ENCODE measurements at places on chromosomes 6 and 20.

DNA sequence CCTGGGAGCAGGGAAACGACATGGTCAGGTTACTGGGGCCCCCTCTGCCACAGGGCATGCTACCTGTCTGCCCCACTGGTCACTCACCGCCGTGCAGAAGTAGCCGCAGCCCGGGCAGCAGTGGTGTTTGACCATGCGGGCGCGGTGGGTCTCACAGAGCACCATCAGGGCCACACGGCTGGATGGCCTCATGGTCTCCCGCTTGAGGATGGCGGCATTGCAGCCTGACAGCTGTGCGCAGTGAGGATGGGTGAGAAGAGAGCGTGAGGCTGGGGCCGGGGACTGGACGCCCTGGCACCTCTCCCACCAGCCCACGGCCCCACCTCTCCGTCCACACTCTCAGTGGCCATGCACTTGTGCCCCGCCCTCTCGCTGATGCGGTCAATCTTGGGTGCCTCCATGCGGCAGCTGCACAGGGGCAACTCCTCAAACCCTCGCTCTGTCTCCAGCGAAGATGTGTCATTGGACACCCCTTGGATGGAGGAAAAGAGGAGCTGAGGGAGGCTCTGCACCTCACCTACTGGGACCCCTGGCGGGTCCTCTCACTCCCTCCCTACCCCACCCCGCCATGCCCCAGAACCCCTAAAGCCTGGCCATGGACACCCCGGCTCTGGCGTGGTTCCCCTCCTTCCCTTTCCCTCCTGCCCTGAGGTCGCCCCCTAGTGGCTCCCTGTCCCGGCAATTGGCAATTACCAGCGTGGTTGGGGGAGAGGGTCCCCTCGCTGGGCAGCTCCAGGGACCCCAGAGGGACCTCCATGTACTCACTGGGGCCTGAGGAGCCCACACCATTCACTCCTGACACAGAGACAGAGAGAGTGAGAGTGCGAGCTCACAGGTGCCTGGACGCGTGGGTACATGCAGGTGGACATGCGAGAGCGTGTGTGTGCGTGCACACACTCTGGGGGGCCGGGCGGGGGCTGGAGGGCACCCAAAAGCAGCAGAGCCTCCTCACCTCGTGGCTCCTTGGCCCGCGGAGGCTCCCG, 8.9 kb downstream of the EHMT2 start:
- DNase-seq: peak; percentile 48

GRCh38 chr20:3658716-3659491, 4.3 kb downstream of the GFRA4 start:
- no peak for DNase-seq

GRCh38 chr6:131776985-131777384, 30.8 kb upstream of the ENPP1 start:
- DNase-seq: no peak

- no peak for DNase-seq
Observed at GRCh38 chr6:40695750-40696415, 108.7 kb upstream of the LRFN2 start.

GRCh38 chr20:64110411-64111068, 3.2 kb upstream of the NPBWR2 start:
- DNase-seq: peak; percentile 10

DNA sequence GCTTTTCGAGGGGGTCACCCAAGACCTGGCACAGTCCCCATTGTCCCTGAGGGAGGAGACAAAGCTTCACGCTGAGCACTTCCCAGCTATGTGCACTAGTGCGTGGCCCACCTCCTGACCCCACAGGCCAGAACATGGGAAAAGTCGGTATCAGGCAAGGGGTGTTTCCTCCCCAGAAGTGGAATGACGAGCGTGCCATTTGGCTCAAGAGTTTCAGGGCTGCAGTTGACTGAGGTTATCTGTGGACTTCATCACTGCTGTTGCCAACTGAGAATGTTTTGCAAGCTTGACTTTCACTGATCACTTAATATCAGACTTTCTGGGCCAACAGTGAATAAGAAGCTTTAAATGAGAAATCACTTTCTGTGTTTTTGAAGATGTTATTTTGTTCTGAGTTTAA, 137.0 kb upstream of the AFDN start:
- DNase-seq: no peak

DNA sequence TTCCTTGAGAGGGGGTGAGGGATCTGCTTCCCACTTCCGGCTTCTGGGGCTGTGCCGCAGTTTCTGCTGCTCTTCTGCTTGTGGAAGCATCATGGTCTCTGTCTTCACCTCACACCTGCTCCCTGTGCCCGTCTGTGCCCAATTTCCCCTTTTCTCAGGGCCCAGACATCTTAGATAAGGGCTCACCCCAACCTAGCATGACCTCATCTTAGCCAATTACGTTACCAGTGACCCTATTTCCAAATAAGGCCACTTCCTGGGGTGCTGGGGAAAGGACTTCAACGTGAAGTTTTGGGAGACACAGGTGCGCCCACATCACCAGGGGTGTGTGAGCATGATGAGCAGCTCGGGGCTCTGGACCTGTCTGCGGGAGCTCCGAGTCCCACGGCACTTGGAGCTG, 20.7 kb upstream of the RBBP8NL start:
- DNase-seq: no peak

DNA sequence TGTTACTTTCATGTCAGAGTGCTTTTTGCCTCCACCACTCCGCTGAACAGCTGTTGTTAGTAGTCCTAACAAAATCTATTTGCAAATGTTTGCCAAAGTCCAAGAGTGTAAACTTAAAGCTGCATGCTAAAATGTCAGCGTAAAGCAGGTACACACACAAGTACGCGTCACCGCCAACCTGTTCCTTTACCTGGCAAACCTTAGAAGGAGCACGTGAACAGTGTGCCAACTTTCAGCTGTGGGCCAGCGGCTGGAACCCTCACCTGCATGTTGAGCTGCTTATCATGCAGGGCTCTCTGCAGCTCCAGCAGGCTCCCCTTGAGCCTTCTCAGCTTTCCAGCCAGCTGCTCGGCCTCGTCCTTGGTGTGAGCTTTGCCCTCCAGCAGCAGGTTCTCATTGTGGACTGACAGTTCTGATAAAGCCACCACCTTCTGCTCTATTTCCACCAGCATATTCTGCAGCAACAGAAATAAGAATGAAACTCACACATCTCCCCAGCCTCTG, 359.3 kb downstream of the SYNE1 start:
- DNase-seq: no peak

GRCh38 chr6:1105833-1106400, 206.0 kb upstream of the FOXQ1 start:
- no peak for DNase-seq

GRCh38 chr6:138514860-138515540, 15.7 kb upstream of the NHSL1 start:
- peak; percentile 46 for DNase-seq

DNA sequence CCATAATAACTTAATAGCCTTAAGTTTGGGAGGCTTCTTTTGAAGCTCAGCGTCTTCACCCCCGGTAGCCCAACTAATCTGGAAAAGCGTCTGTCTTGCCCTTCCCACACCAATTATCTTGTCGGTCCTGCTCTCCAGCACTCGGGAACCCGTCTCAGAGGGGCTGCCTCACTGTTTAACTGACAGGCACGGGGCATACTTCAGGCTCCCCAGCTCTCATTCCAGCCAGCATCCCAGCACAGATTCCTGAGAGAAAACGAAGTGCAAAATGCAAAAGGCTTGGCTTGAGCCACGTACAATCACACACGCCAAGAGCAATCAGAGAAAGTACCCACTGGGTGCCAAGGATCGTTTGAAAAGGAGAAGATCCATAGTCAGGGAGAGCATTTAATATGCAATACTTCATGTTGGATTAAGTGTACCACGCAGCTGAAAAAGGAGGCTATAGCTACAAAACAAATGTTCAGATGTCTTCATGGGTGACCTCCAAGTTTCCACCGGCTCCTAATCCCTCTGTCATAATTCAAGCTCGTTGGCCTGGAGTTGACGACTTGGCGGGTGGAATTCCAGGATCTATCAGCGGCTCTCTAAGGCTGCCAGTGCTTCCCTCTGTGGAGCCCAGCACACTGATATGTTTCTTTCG, 53.7 kb upstream of the STX16 start:
- no peak for DNase-seq

- DNase-seq: no peak
Observed at GRCh38 chr20:54199283-54199682, 8.6 kb upstream of the PFDN4 start.

GRCh38 chr20:39576771-39577170, 614.6 kb downstream of the DHX35 start:
- no peak for DNase-seq

DNA sequence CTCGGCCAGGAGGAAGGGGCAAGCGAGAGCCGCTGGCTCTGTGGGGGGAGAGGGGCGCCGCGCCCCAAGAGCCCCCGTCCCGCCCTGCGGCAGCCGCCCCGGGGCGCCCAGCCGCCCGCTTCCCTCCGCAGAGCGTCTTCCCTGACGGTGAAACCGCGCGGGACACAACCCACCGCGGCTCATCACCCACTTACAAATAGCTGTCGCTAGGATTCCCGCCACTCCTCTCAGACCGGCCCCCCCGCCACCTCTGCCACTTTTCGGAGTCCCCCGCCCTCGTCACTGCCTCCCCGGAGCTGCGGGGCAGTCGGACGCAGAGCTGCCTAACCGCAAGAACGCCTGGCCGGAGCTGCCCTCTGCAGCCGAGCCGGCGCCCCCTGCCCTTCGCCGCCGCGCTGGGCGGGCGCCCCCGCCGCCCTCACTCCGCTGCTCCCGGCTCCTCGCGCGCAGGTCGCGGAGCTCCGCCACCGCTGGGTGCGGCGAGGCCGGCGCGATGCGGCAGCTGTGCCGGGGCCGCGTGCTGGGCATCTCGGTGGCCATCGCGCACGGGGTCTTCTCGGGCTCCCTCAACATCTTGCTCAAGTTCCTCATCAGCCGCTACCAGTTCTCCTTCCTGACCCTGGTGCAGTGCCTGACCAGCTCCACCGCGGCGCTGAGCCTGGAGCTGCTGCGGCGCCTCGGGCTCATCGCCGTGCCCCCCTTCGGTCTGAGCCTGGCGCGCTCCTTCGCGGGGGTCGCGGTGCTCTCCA, at the start of gene SLC35D3:
SLC35D3 (plus strand) TSS at position 366 of the 749 bp plus-strand sequence; CDS start at position 494, 128 bp downstream.
- DNase-seq: no peak

DNA sequence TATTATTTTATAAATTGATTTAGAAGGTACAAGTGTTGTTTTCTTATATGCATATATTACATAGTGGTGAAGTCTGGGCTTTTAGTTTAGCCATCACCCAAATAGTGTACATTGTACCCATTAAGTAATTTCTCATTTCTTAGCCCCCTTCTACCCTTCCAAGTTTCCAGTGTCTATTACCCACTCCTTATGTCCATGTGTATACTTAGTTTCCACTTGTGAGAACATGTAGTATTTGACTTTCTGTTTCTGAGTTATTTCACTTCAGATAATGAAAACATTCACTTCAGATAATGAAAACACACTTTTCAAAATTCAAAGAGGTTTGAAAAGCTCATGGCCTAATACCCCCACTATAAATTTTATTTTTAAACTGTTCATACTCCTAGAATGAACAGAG, 14.5 kb downstream of the DEFB125 start:
- no peak for DNase-seq

- no peak for DNase-seq
Observed at GRCh38 chr20:3631534-3631933, 31.7 kb downstream of the GFRA4 start.

DNA sequence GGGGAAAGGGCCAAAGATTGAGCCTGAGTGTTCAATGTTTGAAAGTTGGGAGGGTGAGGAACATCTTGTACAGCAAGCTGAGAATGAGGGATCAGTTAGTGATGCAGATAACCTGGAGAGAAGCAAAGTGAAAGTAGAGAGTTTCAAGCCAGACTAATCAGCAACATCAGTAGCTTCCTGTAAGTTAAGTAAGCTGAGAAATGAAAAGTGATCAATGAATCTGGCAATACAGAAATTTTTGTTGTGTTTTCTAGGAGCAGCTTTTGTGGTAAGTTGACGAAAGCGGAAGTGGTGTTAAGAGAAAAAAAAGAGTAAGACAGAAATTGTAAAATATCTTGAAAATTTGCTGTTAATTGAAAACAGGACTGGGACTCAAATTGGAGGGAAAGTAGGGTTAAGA, 855.5 kb upstream of the MAP3K7 start:
- DNase-seq: no peak

DNA sequence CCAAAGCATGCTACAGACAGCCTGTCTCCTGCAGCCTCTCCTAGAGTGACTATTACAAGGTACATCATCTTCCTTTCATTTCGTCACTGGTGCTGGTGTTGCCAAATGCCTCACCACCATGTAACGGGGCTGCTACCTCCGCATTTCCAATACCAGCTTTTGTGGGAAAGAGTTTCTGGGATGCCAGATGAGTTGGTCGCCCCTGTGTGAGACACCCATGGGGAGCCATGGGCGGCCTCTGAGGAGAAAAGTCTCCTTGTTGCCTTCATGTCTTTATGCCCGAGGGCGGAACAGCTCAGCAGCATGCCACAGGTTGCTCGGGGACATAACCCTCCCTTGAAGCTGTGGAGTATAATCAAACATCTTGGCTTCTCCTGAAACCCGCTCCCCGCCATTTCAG, 169.6 kb downstream of the THBS2 start:
- DNase-seq: no peak

GRCh38 chr6:128574402-128574801, 54.0 kb upstream of the PTPRK start:
- DNase-seq: no peak

- no peak for DNase-seq
Observed at GRCh38 chr20:59485576-59486454, 118.5 kb upstream of the PHACTR3 start.

- DNase-seq: no peak
Observed at GRCh38 chr6:151140767-151141166, 99.0 kb upstream of the AKAP12 start.

DNA sequence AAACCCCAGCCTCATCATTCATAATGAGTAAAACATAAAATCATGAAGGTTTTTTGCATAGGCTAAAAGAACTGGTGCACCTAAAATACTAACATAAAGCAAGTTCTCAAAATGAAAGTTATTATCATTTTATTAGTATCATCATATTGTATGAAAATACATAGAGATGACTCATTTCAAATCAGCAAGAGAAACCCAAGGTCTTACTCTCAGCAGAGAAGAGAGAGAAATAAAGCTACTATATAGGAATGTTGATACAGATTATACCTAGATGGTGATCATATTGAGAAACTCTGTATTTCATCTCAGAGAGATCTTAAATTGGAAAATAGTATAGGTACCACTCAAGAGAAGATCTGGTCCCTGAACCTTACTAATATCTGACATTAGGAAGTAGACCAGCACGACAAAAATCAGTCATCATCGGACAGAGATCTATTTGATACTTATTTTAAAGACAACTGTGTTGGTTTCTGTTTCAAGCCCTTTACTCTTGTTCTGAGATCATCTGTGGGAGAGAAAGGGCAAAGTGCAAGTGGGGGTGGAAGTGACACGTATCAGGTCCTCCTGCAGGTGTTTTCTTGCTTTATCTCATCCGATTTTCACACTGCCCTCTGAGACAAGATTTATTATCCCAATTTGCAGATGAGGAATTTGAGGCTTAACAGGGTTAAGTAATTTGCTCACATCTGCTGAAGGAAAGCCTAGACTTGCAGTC, 532.3 kb downstream of the MAFB start:
- no peak for DNase-seq

All from CD4-positive, alpha-beta T cell treated with Interleukin-4 for 1 hour (primary cell).